Right ventricle myocardium inferior (tissue), 1 donor: ENCODE measurements at places on chromosomes 3 and 15. TPM values are rescaled to one million over a fixed set of nuclear protein-coding genes. Genes with fewer than 3 reads are reported as not detected.
A peak's percentile ranks its signal among the peaks of the same experiment; 100 is the strongest.

GRCh38 chr3:48985831-48986376 is 4.1 kb upstream of the P4HTM start:
- no peak for DNase-seq

DNA sequence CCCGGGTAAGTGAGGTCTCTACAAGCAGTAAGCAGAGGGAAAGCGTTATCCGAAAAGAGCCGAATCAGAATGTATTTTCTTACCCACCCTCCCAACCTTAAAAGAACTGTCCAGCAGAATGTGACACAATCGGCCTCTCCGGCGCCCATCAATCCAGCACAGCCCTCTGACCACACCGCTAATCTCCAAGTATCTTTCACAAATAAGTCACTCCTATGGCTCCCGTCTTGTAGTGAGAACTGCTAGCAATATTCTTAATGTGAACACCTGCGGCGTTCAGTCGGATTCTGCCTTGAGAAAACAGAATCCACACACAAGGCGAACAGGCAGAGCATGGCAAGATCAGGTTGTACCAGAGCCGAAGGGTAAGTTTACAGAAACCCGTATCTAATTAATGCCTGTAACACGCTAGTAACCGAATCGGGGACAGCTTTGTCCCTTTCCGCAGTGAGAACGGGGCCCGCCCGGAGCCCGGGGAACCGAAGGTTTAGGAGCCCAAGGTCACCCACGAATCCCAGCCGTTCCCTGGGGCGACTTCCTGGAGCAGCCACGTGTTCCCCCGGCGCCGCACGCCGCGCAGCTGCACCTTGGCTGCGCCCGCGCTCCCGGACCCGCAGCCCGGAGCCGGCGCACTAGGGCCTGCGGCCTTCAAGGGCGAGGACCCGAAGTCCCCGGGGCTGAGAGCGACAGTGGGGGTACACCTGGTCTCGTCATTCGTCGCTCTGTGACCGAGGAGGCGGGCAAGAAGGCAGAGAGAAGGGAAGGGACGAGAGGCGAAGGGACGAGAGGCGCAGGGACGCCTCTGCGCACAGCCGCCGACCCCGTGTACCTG is 672 bp downstream of the TFRC start:
- peak; percentile 84 for DNase-seq

- no peak for DNase-seq
These were observed 74.5 kb upstream of the LARS2 start for GRCh38 chr3:45313743-45314403.

DNA sequence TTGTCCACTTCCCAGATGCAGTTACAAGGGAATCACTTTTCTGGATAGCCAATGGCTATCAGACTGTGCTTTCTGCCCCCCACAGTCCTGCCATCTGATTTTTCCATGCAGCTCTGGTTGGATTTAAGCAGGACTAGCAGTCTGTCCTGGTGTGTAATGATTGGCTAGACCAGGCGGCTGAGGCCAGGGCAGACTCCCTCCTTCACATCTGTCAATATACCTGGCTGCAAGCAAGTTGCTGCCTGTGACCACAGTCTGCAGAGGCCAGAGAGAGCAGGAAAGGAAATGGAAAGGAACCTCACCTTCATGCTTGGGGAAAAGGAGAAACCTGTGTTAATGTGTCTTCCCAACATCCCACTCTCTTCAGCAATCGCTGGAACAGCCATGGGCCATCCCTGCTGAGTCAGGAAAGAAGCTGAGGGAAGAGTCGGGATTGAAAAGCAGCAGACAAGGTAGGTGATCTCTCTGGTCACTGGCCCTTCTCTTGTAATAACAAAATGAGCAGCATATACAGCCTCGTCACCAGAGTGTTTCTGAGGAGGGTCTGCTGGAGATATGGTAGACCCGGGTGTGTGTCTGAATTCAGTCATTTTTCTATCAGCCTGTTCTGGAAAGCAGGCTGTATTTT is 126.7 kb upstream of the PHLDB2 start:
- DNase-seq, result no peak

- no peak for DNase-seq
These were observed 100.0 kb downstream of the MME start for GRCh38 chr3:155179966-155180757.

- DNase-seq, result no peak
These were observed 245.9 kb upstream of the LMCD1 start for GRCh38 chr3:8255725-8256124.

- DNase-seq, result no peak
These were observed 10.0 kb upstream of the SRP14 start for GRCh38 chr15:40048926-40049475.

- no peak for DNase-seq
These were observed 22.4 kb downstream of the MAP6D1 start for GRCh38 chr3:183802989-183803388.

DNA sequence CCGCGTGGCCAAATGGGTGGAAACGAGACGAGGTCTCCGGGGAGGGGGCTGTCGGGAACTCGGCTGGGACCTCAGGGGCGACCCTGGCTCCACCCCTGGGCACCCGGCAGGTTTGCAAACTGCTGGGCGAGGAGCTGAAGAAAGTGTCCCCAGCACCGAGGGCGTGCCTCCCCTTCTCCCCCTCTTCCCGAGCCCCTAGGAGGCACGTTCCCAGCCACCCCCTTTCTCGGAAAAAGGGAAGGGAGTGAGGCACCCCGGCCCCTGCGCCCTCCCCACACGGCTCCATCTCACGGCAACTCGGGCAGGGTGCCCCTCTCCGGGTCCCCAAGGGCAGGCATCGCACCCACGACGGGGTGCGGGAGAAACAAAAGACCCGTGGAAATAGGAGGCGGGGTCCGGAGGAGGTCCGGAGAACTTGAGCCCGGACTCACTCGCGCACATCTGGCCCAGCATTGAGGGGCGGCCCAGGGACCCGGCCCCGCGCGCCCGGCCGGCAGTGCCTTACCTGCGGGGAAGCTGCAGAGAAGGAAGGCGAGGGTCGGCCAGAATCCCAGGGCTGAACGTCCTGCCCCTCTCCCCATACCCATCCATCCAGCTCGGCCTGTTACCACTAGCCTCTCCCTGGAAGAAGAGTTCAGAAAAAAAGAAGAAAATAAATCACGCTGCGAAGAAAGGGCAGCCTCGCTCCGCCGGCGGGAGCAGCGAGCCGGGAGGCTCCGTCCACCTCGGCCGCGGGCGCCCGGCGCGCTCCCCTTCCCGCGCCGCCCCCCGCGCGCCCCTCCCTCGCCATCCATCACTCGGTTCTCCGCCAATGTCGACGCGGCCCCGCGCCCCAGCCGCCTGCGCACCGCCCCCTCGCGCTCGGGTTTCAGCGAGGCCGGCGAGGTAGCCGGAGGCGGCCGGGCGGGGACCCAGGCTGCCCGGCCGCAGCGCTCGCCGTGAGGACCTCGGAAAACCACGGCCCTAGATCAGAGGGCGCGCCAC is 16.3 kb downstream of the RGMA start:
- peak; percentile 90 for DNase-seq

DNA sequence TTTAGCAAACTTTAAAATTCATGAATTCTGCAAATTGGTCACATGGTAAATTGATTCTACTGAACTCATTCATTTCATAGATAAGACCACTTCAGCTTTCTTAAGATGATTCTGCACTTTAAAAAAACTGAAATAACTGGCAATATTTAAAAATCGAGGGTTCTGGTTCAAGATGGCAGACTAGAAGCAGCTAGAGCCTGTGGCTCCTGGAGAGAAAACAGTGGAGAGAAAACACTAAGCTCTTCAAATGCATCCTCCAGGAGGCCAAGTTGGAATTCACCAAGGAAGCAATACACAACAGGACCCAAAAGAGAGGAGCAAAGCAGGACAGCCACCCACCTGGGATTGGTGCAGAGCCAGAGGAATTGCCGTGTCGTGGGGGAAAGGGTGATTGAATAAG is 132.1 kb downstream of the SPATA16 start:
- DNase-seq, result no peak

DNA sequence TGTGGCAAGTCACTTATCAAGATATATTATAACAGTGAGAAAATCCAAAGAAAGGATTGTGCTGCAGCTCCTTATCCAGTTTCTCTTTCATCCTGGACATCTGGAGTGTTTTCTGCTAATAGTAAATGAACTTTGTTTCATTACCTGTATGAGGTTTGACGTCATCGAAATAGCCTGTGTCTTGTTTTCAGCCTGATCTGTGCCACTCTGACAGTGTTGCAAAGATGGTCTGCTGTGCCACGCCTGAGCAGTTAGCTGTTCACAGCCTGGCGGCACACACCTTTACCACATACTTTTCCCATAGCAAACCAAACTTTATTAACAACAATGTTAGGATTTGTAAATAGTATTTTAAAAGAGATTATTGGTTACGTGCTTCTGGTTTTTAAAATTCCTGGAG is 34.0 kb downstream of the YEATS2 start:
- no peak for DNase-seq

GRCh38 chr3:45205126-45205525 is 21.0 kb downstream of the TMEM158 start:
- no peak for DNase-seq

DNA sequence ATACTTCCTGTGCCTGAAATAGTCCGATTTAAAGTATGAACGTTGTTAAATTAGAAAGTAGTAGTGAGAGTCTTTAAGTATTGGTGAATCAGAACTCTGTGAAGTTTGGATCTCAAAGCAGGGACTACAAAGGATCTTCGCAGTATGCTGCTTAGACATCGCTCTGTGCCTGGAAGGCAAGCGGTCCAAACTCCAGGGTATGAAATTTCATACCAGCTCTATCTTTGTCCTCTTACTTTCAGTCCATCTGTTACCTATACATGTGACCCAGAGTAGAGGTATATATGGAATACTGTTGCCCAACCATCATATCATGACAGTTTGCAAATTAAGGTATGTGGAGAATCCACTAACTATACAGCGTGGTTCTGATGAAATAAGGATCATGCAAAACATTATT is 34.5 kb downstream of the VPS8 start:
- no peak for DNase-seq

GRCh38 chr3:193124861-193125260 is 116.2 kb upstream of the PLAAT1 start:
- no peak for DNase-seq

DNA sequence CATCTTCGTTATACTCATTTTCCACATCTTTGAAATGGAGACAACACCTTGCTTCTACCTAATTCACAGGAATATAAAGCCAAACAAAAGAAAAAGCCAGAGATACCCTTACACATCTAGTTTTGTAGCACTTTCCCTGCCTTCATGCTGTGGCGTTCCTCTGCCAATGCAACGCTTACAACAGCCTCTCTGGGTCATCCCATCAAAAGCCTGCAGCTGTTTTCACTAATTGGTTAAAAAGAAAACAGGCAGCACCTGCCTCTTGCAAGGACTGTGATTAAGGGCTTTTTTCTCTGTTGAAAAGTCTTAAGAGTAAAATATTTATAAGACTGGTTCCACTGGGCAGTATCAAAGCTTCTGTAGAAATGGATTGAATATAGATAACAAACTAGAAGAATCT is 120.3 kb downstream of the FMN1 start:
- DNase-seq, result no peak

- no peak for DNase-seq
These were observed 87.7 kb downstream of the KCNAB1 start for GRCh38 chr3:156207802-156208685.

DNA sequence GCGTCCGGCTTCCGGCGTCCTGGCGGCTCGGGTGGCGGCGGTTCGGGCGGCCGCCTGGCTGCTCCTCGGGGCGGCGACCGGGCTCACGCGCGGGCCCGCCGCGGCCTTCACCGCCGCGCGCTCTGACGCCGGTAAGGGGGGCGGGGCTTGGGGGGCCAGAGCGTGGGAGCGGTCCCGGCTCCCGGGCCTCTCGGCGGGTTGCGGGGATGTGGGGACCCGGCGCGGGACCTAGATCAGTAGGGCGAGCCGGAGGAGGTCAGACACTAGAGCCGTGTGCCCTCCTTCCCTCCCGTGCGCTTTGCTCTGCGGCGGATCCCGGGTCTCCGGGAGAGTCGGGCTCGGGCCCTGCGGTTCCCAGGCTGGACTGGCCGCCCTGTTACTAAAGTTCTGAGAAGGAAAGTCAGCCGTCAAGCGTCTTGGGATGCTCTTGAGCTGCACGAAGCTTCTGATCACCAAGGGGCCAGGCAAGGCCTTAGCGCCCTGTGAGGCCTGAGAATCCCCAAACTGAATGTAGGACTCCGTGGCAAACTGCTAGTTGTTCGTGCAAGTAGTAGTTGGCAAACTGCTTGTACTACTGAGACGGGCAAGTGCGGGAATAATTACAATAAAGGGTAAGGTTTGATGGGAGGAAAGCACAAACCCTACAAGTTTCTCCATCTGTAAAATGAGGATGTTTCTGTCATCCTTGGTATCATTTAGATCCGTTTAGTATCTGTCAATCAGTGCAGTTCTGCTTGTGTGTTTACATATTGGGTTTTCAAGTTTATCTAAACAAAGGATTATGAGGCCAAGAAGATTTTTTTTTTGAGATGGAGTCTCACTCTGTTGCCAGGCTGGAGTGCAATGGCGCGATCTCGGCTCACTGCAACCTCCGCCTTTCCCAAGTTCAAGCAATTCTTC is 587 bp downstream of the PIGX start:
- DNase-seq, result peak; percentile 85

- DNase-seq, result no peak
These were observed 267.0 kb downstream of the PLCL2 start for GRCh38 chr3:17151598-17152373.

GRCh38 chr3:40751666-40752065 is 226.9 kb downstream of the ZNF621 start:
- no peak for DNase-seq

GRCh38 chr3:66949898-66950297 is 48.2 kb upstream of the KBTBD8 start:
- DNase-seq, result no peak

DNA sequence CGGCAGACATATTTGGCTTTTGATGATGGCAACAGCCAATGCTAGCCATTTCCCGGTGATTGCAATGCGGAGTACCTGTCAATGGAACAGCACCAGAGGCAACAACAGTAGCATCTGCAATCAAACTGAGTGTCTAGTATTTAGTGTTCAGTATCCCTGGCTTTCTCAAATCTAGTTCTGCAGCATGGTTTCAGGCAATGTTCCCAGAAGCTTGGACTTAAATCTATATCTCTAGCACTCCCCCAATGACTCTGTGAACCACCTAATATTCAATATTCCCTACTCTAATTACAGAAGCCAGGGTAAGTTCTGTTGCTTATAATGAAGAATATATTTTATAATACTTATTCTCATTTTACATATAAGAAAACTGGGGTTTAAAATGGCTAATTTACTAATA is 48.2 kb downstream of the TBL1XR1 start:
- no peak for DNase-seq

GRCh38 chr3:51381333-51381705 is 3.8 kb upstream of the MANF start:
- no peak for DNase-seq

Gene CHRNA5
- 3.7 TPM for total RNA-seq

Gene TMEM158
- 0.60 TPM for total RNA-seq

Gene EPHA6
- total RNA-seq, result 0.62 TPM

Gene GADL1
- not detected for total RNA-seq

Gene KCNH8
- total RNA-seq, result 0.14 TPM

Gene CLRN1
- not detected for total RNA-seq

Gene ACTC1
- 15,626 TPM for total RNA-seq
